ENCODE measurements at places on chromosomes 5 and 9.

DNA sequence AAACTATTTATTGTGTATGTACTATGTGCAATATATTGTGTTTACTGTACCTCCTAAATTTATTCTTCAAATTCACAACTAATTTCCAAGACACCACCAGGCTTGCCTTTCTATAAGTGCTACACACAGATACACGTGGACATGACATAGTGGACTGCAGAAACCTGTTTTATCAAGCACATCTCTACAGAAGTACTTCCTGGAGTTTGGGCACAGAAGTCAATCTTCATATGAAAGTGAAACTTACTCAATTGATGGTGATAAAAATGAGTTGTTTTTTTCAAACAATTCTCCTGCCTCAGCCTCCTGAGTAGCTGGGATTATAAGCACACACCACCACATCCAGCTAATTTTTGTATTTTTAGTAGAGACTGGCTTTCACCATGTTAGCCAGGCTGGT lies 57.6 kb downstream of the NLN start:
- DNase-seq, result no peak

DNA sequence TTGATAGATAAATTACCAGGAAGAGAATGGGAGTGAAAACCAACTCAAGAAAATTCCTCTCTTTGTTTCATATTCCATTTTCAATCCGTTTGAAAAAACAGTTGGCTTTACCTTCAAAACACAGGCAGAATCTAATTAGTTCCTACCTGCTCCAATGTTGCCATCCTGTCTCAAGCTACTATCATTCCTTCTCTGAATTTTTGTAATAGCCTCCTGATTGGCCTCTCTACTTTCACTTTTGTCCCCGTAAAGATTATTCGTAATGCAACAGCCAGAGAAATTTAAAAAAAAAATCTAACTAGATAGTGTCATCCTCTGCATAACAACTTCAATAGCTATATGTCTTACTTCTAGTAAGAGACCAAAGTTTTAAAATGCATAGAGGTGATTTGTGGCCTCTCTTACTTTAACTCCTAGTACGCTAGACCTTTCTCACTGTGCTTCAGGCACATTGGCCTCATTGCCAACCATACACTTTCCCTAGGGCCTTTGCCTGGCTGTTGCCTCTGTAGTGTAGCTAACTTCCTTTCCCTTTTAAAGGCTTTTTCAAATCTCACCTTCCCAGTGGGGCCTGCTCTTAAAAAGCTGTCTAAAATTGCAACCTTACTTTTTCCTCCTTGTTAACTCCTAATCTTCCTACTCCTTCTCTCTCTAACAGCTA lies 311.3 kb upstream of the GRIN3A start:
- DNase-seq, result no peak

- no peak for DNase-seq
Observed at GRCh38 chr5:76684756-76685519, 31.0 kb upstream of the F2R start.

- DNase-seq, result no peak
Observed at GRCh38 chr9:37179576-37179975, 59.2 kb downstream of the ZCCHC7 start.

DNA sequence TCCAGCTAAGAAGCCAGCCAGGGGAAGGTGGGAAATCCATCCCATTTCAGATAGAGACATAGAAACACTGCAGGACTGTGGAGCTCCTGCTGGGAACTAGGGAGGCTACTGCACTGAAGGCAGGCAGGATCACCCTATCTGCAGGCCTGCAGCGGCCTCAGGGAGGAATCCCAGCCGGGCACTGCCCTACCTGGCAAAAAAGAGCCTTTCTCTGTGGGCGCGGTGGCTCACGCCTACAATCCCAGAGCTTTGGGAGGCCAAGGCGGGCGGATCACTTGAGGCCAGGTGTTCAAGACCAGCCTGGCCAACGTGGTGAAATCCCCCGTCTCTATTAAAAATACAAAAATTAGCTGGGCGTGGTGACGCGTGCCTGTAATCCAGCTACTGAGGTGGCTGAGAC lies 71.4 kb upstream of the PHYKPL start:
- DNase-seq, result no peak

DNA sequence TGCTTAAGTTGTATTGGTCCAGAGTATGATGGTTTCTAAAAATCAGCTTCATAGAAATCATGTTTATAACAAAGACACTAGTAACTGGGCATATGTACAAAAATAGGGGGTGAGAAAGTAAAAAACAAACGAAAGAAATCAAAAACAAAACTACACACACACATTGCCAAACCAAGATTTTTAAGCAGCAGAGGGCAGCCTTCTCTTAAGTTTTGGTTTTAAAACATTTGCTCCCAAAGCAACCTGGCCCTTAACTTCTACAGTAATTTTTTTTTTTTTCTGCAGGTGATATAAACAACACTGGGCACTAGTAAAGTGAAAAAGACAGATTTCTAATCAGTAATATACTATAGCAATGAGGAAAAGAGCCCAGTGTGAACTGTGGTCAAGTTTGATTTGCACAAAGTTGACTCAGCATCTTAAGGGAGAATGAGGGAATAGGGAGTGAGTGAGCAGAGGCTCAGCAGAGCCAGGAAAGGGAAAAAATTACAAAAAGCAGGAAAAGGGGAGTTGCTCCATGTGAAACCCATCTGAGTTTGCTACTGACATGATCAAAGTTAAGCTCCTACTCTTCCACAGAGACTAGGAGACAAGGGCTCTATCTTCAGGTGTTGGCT lies 13.4 kb upstream of the GAPT start:
- DNase-seq, result no peak

- no peak for DNase-seq
Observed at GRCh38 chr5:33788922-33789566, 102.7 kb downstream of the ADAMTS12 start.
